NCI-H446 treated with DMSO at 0.1 percent for 48 hours (cell line): ENCODE measurements at places on chromosomes 5 and 9.

DNA sequence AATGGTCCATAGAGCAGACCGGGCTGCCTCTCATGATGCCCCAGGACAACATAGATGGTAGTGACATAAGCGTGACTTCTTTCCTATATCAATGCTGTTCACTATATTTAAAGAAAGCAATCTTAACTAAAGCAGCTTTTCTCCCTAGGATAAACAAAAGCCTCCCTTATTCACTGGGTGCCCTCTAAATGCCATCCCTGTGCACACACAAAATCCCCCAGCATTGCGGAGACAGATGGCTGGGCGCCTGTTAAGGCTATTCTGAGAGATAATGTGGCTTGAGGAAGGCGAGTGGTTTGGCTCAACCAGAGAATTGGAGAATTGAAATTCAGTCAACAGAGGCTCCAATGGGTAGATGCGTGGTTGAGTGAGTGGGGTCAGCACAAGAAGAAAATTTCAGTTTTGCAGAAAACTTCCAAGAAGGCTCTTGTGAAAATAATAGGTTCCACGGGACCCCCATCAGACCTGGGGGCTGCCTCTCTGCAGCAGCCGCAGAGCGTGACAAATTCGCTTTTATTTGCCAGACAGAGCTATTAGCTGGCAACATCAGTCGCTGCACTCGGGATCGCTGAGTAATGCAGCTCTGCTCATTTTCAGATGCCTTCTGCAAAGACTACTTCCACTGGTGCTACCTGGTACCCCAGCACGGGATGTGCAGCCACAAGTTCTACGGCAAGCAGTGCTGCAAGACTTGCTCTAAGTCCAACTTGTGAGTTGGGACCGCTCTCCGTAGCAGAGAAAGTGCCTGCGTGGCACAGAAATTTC is 103.9 kb upstream of the ICE1 start:
- DNase-seq, result no peak

DNA sequence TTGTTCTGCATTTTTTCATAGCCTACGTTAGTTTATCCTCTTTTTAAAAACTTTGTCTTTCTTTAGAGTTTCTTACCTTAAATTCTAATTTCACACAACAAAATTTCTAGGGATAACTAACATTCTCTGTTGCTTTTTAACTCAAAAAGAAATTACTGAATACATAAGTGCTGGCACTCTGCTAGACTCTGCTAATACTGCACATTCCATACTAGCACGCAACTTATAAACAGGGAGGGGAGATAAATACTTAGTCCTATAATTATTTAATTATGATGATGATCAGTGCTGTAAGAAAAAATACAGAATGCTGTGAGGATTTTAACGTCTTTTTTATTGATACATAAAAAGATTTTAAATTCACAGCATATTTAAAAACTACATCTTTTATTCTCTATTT is 25.1 kb downstream of the RNF145 start:
- no peak for DNase-seq

- DNase-seq, result no peak
Measured at GRCh38 chr5:3452622-3453021, 143.0 kb upstream of the IRX1 start.

- no peak for DNase-seq
Measured at GRCh38 chr5:178391480-178391879, 158.9 kb upstream of the PHYKPL start.

GRCh38 chr9:94772144-94772543 is 45.6 kb downstream of the AOPEP start:
- DNase-seq, result no peak

DNA sequence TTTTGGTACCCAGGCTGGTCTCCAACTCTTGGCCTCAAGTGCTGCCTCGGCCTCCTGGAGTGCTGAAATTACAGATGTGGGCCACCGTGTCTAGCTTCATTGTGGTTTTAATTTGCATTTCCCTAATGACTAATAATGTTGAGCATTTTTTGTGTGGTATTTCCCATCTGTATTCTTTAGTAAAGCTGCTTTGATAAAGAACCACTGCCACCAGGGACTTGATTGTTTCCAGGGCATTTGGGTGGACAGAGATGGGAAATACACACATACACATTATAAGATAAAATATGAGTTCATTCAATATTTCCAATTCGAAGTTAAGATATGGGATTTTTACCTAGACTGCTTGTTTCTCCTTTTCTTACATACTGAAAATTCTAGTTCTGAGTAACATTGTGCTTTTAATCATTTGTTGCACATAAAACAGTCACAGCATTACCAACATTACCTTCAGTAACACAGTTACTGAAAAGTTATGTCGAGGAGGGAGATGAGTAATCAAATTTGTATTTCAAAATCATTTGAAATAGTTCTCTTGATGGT is 28.9 kb downstream of the HABP4 start:
- DNase-seq, result no peak

- no peak for DNase-seq
Measured at GRCh38 chr9:135568026-135568425, 6.5 kb downstream of the PAEP start.

DNA sequence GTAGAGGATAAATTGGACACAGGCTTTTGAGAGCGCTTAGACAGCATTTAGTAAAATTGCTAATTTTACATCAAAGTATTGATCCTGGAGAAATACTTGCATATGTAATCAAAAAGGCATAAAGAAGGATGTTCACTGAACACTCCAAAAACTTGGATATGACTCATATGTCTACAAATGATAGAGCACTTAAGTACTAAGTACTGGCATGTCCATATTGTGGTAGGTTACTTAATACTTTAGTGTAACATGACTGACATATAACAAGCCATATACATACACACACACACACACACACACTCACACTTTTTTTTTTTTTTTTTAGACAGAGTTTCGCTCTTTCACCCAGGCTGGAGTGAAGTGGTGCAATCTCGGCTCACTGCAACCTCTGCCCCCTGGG is 361.9 kb downstream of the ARHGEF28 start:
- no peak for DNase-seq

DNA sequence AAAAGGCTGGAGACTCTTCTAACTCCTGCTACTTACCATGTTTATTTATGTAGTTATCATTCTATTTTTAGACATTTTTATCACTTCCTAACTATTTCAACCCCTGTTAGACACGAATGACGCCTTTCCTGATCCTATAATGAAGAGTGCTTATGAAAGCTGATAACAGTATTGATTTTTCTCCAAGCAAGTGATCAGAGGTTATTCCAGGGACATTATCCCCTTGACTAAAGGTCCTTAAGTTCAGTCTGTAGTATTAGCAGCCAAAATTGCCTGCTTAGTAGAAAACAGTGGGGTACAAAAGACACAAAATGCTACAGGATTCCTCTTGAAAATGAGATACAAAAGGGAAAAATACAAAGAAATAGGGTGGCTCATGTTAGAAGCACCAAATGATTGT is 235.6 kb downstream of the DNAH5 start:
- DNase-seq, result no peak

DNA sequence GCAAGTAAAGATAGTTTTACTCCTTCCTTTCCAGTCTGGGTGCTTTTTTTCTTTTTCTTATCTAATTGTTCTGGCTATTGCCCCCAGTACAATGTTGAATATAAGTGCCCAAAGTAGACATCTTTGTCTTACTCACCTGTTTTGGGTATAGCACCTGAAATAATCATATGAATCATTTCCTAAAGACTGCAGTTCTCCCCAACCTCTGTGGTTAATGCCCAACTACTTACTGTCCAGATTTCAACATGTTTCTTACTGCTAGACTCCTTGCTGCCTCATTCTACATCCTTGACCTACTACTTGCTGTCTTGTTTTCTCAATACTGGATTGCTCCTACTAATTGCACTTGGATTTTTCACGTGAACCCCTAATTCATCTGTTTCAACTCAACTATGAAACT is 8.8 kb upstream of the HSDL2 start:
- no peak for DNase-seq

GRCh38 chr9:70784456-70784855 is 337.0 kb downstream of the TRPM3 start:
- no peak for DNase-seq

DNA sequence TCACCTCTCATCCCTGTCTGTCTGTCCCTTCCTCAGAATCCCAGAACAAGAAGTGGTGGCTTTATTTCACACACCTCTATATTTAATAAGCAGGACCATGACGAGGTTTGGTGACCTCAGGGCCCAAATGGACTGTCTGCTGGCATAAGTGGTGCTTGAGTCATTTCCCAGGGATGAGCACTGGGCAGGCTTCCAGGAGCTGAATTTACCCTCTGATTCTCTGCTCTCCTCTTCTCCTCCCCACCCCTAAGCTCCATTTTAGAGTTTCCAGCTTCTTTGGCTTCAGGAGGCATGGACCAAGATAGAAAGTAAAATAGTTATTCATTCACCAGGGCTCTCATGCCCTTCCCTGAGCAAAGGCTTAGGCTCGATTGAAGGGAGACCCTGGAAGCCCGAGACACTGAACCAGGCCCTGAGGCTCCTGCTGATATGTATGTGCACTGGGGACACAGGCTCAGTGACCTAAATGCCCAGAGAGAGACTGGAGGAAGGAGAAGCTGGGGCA is 69.1 kb downstream of the PPARGC1B start:
- DNase-seq, result peak; percentile 66

GRCh38 chr9:6759185-6759977 is 1.6 kb downstream of the KDM4C start:
- peak; percentile 22 for DNase-seq

- no peak for DNase-seq
Measured at GRCh38 chr5:176203086-176203485, 35.1 kb upstream of the SIMC1 start.
